Osteocyte (in vitro differentiated cells): ENCODE measurements at places on chromosomes 12 and 14.
A peak's percentile ranks its signal among the peaks of the same experiment; 100 is the strongest.

- DNase-seq = no peak
- no peak overlapping the region for H3K4me3 ChIP-seq
Measured at GRCh38 chr12:124764451-124764850, 99.2 kb downstream of the SCARB1 start.

GRCh38 chr12:98355322-98355721 is 160.1 kb upstream of the TMPO start:
- no peak overlapping the region for H3K4me3 ChIP-seq
- no peak overlapping the region for H3K27ac ChIP-seq
- H3K27me3 ChIP-seq = no peaks in the 10 kb centered on the region

- no peak for DNase-seq
- H3K4me1 ChIP-seq = peaks cover 3% of the 10 kb centered on the region
- H3K27ac ChIP-seq = no peak overlapping the region
- H3K27me3 ChIP-seq = no peaks in the 10 kb centered on the region
- no peak overlapping the region for H3K4me3 ChIP-seq
- H3K36me3 ChIP-seq = no peaks in the 10 kb centered on the region
Measured at GRCh38 chr14:87628780-87629179, 364.2 kb downstream of the GALC start.

- no peaks in the 10 kb centered on the region for H3K36me3 ChIP-seq
- H3K4me1 ChIP-seq = peaks cover 38% of the 10 kb centered on the region
- H3K27ac ChIP-seq = no peak overlapping the region
- DNase-seq = no peak
Measured at GRCh38 chr14:95833429-95833828, 43.2 kb upstream of the TUNAR start.

GRCh38 chr12:40286583-40286982 is 61.8 kb downstream of the LRRK2 start:
- no peak for DNase-seq
- H3K27ac ChIP-seq = no peak overlapping the region
- H3K27me3 ChIP-seq = no peaks in the 10 kb centered on the region
- H3K4me1 ChIP-seq = no peaks in the 10 kb centered on the region
- H3K4me3 ChIP-seq = no peak overlapping the region

GRCh38 chr12:28958553-28959195 is 190.4 kb upstream of the FAR2 start:
- DNase-seq = no peak
- H3K4me3 ChIP-seq = no peak overlapping the region
- H3K4me1 ChIP-seq = peaks cover 10% of the 10 kb centered on the region
- no peak overlapping the region for H3K27ac ChIP-seq

GRCh38 chr12:96057986-96058553 is 22.7 kb upstream of the LTA4H start:
- DNase-seq = no peak
- no peak overlapping the region for H3K4me3 ChIP-seq
- H3K4me1 ChIP-seq = no peaks in the 10 kb centered on the region
- H3K27me3 ChIP-seq = no peaks in the 10 kb centered on the region

DNA sequence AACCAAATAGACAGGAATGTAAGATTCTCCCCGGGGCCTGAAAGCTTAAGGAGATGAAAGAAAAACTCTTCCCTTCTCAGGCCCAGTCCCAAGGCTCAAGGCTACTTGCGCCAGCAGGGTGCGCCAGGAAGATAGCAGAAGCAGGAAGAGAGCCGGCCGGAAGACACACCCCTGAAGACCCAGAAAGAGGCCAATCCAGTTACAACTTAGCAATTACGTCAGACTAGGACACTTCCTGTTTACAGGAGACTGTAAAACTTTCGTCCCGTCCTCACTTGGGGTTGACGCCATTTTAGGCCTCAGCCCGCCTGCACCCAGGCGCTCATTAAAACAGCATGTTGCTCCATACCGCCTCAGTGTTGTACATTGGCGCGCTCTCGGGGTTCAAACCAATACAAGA is 9.4 kb downstream of the COX16 start:
- H3K27me3 ChIP-seq = no peaks in the 10 kb centered on the region
- no peak overlapping the region for H3K4me3 ChIP-seq
- peaks cover 2% of the 10 kb centered on the region for H3K4me1 ChIP-seq
- DNase-seq = no peak

DNA sequence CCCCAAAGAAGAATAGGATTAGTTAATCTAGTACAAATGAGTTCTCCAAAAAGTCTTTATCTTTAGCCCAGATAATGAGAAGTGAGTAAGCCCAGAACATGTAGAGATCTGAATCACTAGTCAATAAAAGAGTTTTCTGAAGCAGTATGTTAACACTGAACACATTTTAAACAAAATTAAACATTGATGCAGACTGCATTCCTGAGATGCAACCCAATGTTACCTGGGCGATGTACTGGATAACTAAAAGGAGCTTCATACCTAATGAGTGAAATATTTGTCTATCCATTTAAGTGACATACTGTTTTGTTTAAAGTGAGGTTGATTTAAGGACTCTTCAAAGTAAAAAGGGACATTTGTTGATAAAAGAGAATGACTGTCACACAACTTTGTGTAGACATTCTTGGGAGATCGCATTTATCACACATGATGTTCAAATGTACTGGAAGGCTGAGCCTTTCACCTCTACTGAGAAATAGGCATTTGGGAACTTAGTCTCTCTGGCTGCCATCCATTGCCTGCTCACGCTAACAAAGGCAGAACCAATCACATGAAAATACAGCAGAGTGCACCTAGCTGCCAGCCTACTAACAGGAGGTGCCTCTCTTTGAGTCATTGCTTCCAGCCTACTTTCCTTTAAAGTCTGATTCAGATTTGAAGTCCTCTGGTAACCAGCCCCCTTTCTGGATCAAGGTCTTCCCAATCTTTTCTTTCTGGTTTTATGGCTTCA is 287.7 kb downstream of the BTG1 start:
- no peak overlapping the region for H3K4me3 ChIP-seq
- H3K27ac ChIP-seq = no peak overlapping the region
- DNase-seq = no peak

GRCh38 chr14:45679853-45680252 is 426.9 kb upstream of the MIS18BP1 start:
- no peak for DNase-seq
- H3K27ac ChIP-seq = peak overlapping the region; percentile 95
- H3K4me1 ChIP-seq = peaks cover 61% of the 10 kb centered on the region
- no peak overlapping the region for H3K4me3 ChIP-seq
- H3K36me3 ChIP-seq = peaks cover 10% of the 10 kb centered on the region

- no peak overlapping the region for H3K4me3 ChIP-seq
- H3K4me1 ChIP-seq = peaks cover 9% of the 10 kb centered on the region
- no peaks in the 10 kb centered on the region for H3K27me3 ChIP-seq
- no peak overlapping the region for H3K27ac ChIP-seq
- peaks cover 4% of the 10 kb centered on the region for H3K36me3 ChIP-seq
- no peak for DNase-seq
Measured at GRCh38 chr12:93851257-93851671, 174.1 kb downstream of the CRADD start.

GRCh38 chr14:102037686-102038085 is 49.2 kb downstream of the HSP90AA1 start:
- H3K27me3 ChIP-seq = no peaks in the 10 kb centered on the region
- H3K36me3 ChIP-seq = peaks cover 74% of the 10 kb centered on the region
- H3K27ac ChIP-seq = no peak overlapping the region
- DNase-seq = no peak

DNA sequence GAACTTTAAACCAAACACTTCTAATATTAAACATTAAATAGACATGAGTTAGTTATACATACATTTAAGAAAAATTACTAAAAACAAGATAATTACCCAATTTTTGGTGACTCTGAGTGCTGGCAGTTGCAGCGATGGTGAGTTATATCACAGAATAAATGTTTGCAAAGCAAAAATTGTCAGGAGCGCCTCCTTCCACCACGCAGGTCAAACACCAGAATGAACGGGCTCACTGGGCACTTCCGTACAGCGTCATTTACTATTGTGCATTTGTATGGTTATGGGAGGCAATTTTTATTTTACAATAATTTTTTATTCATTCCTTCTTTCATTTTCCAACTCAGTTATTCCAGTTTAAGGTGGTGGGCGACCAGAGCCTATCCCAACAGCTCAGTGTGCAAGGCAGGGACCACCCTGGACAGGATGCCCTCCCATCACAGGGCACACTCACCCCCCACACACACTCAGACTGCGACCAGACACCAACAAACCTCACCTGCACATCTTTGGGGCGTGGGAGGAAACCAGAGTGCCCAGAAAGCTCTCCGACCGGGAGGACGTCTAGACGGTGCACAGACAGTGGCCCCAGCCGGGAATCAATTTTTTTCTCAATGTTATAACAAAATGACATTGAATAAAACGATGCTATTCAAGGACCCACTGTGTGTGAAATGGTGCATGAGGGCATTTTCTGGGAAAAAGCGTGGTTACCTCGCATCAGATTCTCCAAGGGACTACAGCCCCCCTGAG is 67.2 kb downstream of the TESC start:
- H3K36me3 ChIP-seq = peaks cover 17% of the 10 kb centered on the region
- H3K4me1 ChIP-seq = no peaks in the 10 kb centered on the region
- H3K4me3 ChIP-seq = no peak overlapping the region

DNA sequence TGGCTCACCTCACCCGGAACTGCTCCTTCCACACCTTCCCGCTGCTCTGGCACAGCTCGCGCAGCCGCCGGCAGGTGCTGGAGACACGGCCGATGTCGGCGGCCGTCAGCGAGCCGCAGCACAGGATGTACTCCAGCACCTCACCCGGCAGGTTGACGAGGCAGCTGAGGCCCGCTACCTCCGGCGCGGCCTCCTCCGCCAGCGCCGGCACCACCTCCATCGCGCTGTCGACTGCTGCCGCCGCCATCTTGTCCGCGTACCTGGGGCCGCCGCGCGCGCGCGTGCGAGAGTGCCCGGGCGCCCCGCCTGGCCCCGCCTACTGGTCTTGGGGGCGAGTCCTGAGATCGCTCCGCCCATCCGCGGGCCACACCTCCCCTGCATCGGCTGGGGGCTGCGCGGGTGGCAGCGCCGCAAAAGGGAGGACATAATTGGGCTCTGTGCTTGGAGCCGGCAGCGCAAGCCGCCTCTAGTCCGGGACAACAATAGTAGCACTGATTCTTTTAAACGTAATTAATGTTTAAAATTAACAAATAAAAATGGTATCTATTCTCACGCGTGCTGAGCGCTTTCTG is at the start of gene FBXO21:
TSS of gene FBXO21 (minus strand) at position 261 of the 572 bp plus-strand sequence. CDS start at position 247, 14 bp downstream.
- peak; percentile 96 for DNase-seq
- peaks cover 21% of the 10 kb centered on the region for H3K27me3 ChIP-seq
- peaks cover 10% of the 10 kb centered on the region for H3K36me3 ChIP-seq

DNA sequence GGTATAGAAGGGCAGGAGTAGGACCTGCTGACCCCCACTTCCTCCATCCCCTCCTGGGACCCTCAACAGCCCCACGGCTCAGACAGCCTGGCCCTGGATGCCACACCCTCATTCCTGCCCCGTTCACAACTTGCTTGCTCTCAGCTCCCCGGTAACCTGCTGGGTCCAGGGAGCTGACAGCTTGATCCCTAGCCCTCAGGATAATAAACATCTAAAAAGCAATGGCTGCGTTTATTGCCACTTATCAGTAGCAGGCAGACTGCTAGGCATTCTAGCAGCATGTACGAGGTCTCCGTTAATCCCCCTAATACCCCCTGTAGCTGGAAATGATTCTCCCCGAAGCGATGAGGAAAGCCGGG is 24.3 kb upstream of the RPLP0 start:
- no peak for DNase-seq
- H3K4me3 ChIP-seq = peak overlapping the region; percentile 10
- peaks cover 9% of the 10 kb centered on the region for H3K36me3 ChIP-seq
- H3K27ac ChIP-seq = peak overlapping the region; percentile 73
- H3K27me3 ChIP-seq = no peaks in the 10 kb centered on the region

DNA sequence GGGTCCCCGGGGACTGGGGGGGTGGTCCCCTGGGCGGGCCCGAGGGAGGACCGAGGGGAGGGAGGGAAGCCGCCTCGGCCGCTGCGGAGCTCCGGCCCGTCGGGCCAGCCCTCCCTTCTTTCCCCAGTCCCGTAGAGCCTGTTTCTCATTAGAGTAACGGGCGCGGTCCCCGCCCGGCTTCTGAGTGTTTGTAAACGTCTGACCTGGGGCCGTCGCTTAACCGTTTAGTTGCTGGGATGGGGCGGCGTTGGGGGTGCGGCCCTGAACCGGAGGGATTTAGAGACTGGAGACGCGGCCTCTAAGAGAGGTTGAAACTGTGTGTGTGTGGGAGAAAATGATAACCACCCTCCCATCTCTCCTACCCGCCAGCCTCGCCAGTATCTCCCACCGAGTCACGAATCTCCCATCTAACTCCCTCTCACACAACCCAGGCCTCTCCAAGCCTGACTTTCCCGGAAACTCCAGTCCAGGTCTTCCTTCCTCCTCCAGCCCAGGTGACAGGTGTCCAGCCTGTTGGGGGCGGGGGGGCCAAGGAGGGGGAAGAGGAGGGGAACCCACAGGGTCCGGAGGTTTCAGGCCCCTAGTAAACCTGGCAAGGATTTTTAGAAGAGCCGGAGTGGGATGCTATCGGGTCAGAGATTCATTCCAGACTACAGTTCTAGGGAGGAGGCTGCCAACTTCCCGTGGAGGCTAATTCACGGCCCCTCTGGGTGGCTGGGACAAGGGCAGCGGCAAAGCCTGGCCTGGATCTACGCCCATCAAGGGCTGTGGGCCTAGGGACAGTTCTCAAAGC is 1.1 kb upstream of the NFATC4 start:
- peaks cover 43% of the 10 kb centered on the region for H3K4me1 ChIP-seq
- H3K27me3 ChIP-seq = no peaks in the 10 kb centered on the region
- DNase-seq = peak; percentile 99
- peak overlapping the region; percentile 95 for H3K4me3 ChIP-seq

DNA sequence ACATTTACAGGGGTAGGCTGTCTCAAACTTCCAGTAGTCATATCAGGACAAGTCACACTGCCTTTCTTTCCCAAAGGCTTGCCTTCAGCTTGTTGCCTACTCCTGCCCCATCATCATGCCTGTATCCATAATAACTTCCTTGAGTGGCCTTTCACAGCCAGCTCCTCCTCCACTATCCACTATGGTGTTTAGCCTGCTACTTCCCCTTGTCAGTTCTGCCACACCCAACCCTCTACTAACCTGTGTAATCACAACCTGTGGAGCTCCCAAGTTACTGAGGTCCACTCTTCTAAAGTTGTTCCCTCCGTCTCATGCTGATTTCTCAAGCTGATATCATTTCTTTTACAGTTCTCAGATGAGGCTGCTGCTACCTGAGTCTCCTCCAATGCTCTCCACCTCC is 159.9 kb downstream of the BMP4 start:
- H3K27ac ChIP-seq = no peak overlapping the region
- DNase-seq = no peak
- H3K4me1 ChIP-seq = peaks cover 4% of the 10 kb centered on the region
- H3K36me3 ChIP-seq = no peaks in the 10 kb centered on the region
- no peak overlapping the region for H3K4me3 ChIP-seq
- H3K27me3 ChIP-seq = peaks cover 15% of the 10 kb centered on the region

- no peak for DNase-seq
- H3K4me3 ChIP-seq = peak overlapping the region; percentile 0
- peaks cover 58% of the 10 kb centered on the region for H3K4me1 ChIP-seq
Measured at GRCh38 chr12:6548966-6549683, 6.7 kb downstream of the IFFO1 start.

- peaks cover 22% of the 10 kb centered on the region for H3K4me1 ChIP-seq
- H3K4me3 ChIP-seq = no peak overlapping the region
- H3K36me3 ChIP-seq = peaks cover 38% of the 10 kb centered on the region
- H3K27ac ChIP-seq = peak overlapping the region; percentile 45
- H3K27me3 ChIP-seq = no peaks in the 10 kb centered on the region
Measured at GRCh38 chr14:75725481-75725880, 64.4 kb downstream of the TTLL5 start.
